ENCODE measurements at places on chromosomes 16 and 17.

DNA sequence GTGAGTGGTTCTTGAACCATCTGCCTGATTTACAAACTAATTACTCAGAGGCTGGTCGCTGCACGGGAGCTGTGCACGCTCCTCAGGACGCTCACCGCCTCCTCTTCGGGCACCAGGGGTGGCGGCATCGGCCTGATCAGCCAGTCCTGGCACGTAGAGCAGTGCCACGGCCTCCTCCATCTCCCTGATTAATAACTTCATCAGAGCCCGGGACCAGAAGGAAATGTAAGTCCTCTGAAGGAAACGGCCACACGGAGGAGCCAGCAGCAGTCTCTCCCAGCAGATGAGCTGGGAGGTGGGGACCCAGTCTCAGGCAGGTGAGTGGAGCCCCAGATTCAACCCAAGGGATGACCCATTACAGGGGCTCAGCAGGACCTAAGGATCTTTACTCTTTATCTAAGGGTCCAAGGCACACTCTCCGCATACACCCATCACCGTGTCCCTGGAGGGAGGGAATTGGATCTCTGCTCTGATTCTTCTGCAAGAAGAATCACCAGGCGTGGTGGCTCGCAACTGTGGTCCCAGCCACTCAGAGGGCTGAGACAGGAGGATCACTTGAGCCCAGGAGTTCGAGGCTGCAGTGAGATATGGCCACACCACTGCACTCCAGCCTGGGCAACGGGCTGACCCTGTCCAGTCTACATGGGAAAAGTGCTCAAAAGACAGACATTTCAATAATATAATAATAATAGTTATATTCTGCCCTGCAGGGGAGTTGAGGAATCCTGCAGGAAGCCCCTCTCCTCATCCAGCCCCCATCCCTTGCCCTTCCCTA, 366.5 kb downstream of the SEC14L1 start:
- no peak for DNase-seq

- DNase-seq: no peak
Observed at GRCh38 chr17:83009414-83010205, 69.8 kb upstream of the METRNL start.

DNA sequence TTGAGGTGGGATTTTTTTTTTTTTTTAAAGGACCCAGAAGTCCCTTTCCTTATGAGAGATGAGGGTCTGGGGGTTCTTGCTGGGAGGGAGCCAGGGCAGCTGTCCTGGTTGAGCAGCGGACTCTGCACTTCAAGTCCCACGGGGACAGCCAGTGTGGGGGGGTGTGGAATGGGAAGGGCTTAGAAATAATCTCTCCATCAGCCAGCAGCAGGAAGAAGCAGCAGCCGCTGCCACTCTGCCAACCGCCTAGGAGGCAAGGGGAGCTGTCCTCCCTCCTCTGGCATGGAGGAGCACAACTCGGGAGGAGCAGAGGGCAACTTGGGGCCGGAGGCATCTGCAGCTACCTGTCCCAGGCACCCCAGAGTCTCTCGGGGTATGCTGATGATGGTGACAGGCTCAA, at the start of gene KCNG4:
Gene KCNG4 (minus strand): TSS at position 104 of the 400 bp plus-strand sequence. CDS start 2,527 bp downstream, outside the sequence.
- no peak for DNase-seq

- no peak for DNase-seq
Observed at GRCh38 chr17:63927464-63928171, 4.5 kb downstream of the CD79B start.
